Activated T-helper 2 cell treated with anti-CD3 and anti-CD28 coated beads, Interferon-gamma antibody, Interleukin-2, Interleukin-4, amounts not matched to agents 10 μg/mL and 5 μg/mL and 100 μg/mL, durations not matched to agents 14 hours and 24 hours and 36 hours (primary cell): ENCODE measurements at places on chromosomes 2 and 18.

DNA sequence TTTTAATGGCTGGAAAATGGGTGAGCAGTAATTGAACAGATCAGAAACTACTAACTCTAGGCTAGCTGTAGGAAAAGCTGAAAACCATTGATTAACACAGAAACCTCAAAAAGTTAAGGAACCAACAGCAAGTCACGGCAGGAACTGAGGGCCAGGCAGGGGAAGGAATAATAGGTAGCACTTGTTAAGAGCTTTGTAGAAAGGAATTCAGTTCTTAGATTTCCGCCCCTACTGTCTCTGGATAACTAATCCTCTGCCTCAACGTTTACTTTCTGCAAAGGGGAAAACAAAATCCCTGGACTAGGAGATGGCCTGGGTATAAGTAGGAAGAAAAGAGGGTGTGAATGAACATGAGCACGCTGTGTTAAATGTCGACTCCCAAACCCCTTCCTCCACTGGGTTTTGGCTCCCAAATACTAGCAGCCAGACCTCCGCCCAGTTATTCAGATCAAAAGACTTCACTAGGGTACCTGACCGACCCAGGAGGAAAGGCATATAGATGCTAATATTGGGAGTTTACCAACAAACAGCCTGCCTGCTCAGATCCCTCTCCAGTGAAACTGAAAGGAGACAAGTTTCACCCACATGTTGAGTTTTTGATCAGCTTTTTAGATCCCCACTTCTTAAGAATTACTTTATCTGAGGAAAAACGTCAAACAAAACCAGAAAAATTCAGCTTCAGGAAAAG, 12.4 kb downstream of the SMAD2 start:
- peaks cover 72% of the 10 kb centered on the region for H3K36me3 ChIP-seq
- no peak for DNase-seq
- peak overlapping the region; percentile 76 for H3K4me3 ChIP-seq
- peak overlapping the region; percentile 98 for H3K27ac ChIP-seq
- peaks cover 83% of the 10 kb centered on the region for H3K4me1 ChIP-seq

- no peak for DNase-seq
- no peaks in the 10 kb centered on the region for H3K27me3 ChIP-seq
- no peak overlapping the region for H3K4me3 ChIP-seq
- H3K27ac ChIP-seq, result no peak overlapping the region
- H3K36me3 ChIP-seq, result peaks cover 67% of the 10 kb centered on the region
- peaks cover 2% of the 10 kb centered on the region for H3K4me1 ChIP-seq
Observed at GRCh38 chr2:201383136-201383535, 26.0 kb upstream of the FLACC1 start.

GRCh38 chr2:241072553-241073165, 29.4 kb downstream of the MTERF4 start:
- H3K27me3 ChIP-seq, result no peaks in the 10 kb centered on the region
- H3K27ac ChIP-seq, result no peak overlapping the region
- H3K4me1 ChIP-seq, result no peaks in the 10 kb centered on the region

- H3K27ac ChIP-seq, result peak overlapping the region; percentile 92
- H3K4me3 ChIP-seq, result peak overlapping the region; percentile 62
- DNase-seq, result no peak
- no peaks in the 10 kb centered on the region for H3K27me3 ChIP-seq
- peaks cover 43% of the 10 kb centered on the region for H3K36me3 ChIP-seq
- peaks cover 83% of the 10 kb centered on the region for H3K4me1 ChIP-seq
Observed at GRCh38 chr18:48932822-48933510, 17.8 kb downstream of the SMAD7 start.

- no peaks in the 10 kb centered on the region for H3K36me3 ChIP-seq
- H3K27me3 ChIP-seq, result peaks cover 1% of the 10 kb centered on the region
- no peaks in the 10 kb centered on the region for H3K4me1 ChIP-seq
Observed at GRCh38 chr2:118723394-118723793, 124.1 kb downstream of the EN1 start.

- H3K27me3 ChIP-seq, result no peaks in the 10 kb centered on the region
- H3K27ac ChIP-seq, result peak overlapping the region; percentile 68
- peak; percentile 54 for DNase-seq
- H3K4me1 ChIP-seq, result peaks cover 31% of the 10 kb centered on the region
- H3K36me3 ChIP-seq, result peaks cover 44% of the 10 kb centered on the region
Observed at GRCh38 chr2:43293744-43294695, 67.6 kb upstream of the ZFP36L2 start.

DNA sequence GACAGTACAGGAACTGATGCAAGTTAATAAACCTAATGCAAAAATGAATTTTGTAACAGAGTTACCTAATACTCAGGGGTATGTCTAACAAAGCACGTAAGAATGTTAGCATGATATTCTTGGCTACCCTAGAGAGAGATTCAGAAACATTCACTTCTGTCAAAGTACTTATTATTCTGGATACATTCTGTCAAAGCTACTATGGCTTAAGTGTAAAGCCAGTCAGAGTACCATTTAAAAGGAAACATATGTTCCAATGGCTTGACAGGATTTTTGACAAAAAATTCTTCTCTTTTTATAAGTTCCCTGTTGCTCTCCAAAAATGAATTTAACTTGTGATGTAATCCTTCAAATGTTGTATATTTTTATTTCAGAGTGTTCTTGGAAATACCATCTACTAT, 85.5 kb downstream of the PIGN start:
- H3K4me3 ChIP-seq, result no peak overlapping the region
- no peaks in the 10 kb centered on the region for H3K27me3 ChIP-seq
- H3K27ac ChIP-seq, result no peak overlapping the region
- peaks cover 42% of the 10 kb centered on the region for H3K36me3 ChIP-seq
- H3K4me1 ChIP-seq, result peaks cover 20% of the 10 kb centered on the region

DNA sequence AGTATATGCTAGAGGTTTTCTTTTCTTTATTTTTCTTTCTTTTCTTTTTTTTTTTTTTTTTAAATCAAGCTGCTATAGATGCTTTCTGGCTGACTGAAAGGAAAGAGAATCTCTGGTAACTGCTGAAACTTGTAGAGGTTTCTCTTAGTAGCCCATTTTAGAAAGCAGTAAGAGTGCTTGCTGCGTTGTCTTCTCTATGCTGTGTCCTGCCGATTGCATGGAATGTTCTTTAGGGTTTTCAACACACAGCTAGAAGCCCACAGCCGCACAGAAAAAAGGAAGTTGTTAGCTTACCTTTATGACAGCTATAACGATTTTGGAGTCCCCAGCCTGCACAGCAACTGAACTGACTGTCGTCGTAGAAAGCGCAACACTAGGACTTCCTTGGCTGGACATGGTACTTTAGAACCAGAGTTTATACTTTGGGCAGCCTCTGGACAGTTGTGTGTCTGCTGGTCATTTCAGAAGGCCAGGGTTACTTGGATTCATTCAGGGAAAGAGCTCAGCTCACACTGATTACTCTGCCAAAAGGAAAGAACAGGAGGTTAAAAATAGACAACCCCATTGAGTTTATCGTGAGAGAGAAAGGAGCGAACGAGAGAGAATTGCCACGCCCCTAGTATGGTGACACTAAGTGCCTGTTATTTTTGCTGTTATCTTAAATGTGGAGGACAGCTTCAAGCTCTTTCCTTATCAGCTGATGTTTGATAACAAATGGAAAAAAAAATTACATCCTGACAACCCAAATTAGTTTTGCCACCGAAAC, at the start of gene CCDC141:
Gene CCDC141 (minus strand): TSS at position 592 of the 766 bp plus-strand sequence. CDS start 196 bp downstream, at position 396.
- peaks cover 16% of the 10 kb centered on the region for H3K36me3 ChIP-seq
- DNase-seq, result peak; percentile 31
- H3K27ac ChIP-seq, result peak within 1 kb of the TSS; percentile 81
- peak within 1 kb of the TSS; percentile 80 for H3K4me3 ChIP-seq
- no peaks in the 10 kb centered on the region for H3K27me3 ChIP-seq

DNA sequence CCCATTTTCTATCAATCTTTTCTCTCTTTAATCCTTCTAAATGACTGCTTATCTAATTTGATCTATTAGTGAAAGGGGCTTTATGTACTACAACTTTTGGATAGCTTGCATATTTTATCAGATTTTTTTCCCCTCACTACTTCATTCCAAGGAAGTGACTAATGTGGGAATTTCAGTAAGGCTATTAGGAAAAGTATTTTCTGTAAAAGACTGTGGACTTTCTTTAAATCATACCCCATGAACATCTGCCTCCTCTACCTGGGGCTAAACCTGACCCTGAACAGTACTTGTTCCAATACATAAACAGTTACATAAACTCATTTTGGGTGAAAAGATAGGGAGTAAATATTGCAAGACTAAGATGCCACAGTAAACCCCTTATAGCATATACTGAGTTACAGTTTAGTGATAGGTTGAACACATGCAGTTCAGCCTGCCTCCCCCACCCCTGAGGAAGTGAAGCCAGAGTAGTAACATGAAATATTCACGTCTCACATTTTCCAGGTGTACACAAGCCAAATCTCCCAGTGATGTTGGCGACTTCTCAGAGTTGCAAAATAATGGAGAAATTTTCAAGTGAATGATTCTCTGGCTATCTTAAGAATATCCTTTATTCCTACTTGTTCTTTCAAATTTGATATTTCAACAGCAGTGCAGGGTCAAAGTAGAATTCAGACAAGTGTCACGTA, 590.9 kb upstream of the ZEB2 start:
- H3K27me3 ChIP-seq, result no peaks in the 10 kb centered on the region
- H3K36me3 ChIP-seq, result no peaks in the 10 kb centered on the region
- DNase-seq, result no peak
- H3K27ac ChIP-seq, result no peak overlapping the region
- H3K4me3 ChIP-seq, result no peak overlapping the region

- peaks cover 81% of the 10 kb centered on the region for H3K36me3 ChIP-seq
- H3K27me3 ChIP-seq, result no peaks in the 10 kb centered on the region
- H3K4me3 ChIP-seq, result peak overlapping the region; percentile 76
- peak overlapping the region; percentile 85 for H3K27ac ChIP-seq
Observed at GRCh38 chr2:191070276-191070675, 56.3 kb upstream of the STAT1 start.

- no peak for DNase-seq
- peaks cover 6% of the 10 kb centered on the region for H3K4me1 ChIP-seq
- H3K4me3 ChIP-seq, result no peak overlapping the region
- peaks cover 62% of the 10 kb centered on the region for H3K27me3 ChIP-seq
- no peak overlapping the region for H3K27ac ChIP-seq
- H3K36me3 ChIP-seq, result no peaks in the 10 kb centered on the region
Observed at GRCh38 chr2:201880993-201881611, 74.8 kb downstream of the CDK15 start.

DNA sequence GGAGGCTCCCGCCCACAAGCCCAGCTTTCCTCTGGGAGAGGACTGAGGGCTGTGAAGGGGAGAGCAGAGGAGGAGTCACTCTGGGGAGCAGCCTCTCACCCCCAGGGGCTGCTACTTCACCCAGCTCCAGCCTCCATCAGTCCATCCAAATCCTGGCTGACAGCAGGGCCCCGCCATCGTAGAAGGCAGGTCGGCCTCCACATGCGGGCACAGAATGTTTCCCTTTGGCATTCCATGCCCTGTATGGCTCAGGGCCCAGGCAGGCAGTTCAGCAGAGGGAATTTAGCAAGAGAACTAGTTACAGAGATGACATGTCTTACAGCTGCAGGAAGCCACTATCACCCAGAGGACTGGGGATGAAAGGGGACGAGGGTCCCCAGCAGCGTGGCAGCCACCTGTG, 6.4 kb upstream of the ODC1 start:
- H3K27ac ChIP-seq, result no peak overlapping the region
- H3K27me3 ChIP-seq, result peaks cover 9% of the 10 kb centered on the region
- no peak overlapping the region for H3K4me3 ChIP-seq
- H3K36me3 ChIP-seq, result no peaks in the 10 kb centered on the region
